ENCODE measurements at places on chromosomes 13 and 19.
A peak's percentile ranks its signal among the peaks of the same experiment; 100 is the strongest.

DNA sequence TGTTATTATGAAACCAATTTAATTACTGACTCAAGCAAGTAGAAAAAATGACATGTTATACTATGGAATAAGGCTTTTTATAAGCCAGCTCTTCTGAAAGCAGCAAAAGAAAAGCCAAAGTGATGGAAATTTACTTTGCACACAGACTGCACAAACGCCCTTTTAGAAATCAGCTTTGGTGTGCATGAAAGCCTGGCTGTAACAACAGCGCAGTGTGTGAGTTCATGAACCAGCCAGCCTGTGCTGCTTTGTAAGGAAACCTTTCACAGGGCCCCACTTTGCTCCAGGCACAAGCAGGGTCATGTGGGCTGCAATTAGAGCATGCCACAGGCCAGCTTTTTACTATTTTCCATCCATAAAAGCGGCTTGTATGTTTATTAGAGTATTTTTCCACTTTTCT is 13.6 kb upstream of the IFT88 start:
- no peak for DNase-seq

DNA sequence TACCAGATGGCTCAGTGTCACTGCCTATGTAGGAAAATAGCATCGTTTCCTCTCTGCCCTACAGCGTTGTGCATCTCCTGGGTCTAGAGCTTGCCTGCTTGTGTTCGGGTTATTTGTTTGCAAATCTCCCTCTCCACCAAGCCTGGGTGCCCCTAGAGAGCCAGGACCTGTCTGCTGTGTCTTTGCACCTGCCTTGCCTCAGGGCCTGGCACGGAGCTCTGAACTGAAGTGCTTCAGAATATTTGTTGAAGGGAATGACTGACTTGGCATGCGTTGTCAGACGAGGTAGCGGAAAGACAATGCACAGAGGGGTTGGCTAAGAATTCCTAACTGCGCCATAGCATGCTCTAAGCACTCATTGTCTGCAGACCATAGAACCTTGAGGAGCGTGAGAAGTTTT is 263.4 kb downstream of the FGF9 start:
- peak; percentile 59 for DNase-seq

- no peak for DNase-seq
Measured at GRCh38 chr19:811506-812048, 10.2 kb downstream of the PLPPR3 start.

GRCh38 chr13:101452519-101453485 is at the start of gene ITGBL1:
Gene ITGBL1, plus strand, starts transcription at chr13:101452675. Its CDS starts 159 bp downstream, at chr13:101452834.
- no peak for DNase-seq

GRCh38 chr19:1235625-1236538 is 1.9 kb downstream of the CBARP start:
- DNase-seq = no peak

DNA sequence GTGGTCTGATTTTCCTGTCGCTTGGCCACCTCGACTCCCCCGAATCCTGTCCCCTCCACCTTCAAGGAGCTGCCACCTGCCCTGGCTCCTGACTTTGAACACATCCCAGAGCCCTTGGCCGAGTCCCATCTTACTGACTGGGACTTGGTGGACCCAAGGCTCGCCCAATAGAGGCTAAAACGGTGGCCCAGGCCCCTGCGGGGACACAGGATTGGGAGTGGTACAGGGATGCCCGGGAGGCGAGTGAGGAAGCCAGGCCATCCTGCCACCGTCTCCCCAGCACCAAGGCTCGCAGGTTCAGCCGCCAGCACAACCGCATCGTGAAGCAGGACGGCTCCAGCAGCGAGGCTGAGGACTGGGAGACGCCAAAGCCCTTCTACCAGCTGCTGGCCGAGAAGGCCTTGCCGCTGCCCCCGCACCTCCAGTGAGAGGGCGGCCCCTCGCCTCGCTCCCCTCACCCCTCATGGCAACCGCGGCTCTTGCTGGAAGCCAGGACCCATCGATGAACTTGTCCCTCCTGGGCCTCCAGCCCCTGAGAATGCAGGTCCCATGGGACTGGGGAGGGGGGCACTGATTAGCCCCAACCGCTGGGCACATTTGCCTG is 5.3 kb downstream of the SIX5 start:
- DNase-seq = no peak

GRCh38 chr13:77544355-77544754 is 8.8 kb downstream of the SCEL start:
- DNase-seq = no peak

DNA sequence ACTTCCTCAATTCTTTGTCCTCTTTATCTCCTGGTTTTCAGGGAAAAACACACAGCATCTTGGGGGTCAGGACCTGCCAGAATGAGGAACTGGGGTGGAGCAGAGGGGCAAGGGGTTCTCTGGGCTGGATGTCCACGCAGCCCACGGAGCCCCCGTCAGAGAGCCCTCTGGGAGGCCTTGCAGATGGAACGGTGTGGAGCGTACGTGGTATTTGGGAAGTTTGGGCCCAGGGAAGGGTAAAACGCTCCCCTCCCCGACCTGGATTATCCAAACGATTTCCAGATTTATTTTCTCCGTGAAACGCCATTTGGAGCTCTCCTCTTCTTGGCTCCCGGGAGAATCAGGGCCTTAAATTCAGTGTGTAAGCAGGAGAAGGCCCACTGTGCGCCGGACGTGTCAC is 51.7 kb upstream of the ZNF536 start:
- no peak for DNase-seq

DNA sequence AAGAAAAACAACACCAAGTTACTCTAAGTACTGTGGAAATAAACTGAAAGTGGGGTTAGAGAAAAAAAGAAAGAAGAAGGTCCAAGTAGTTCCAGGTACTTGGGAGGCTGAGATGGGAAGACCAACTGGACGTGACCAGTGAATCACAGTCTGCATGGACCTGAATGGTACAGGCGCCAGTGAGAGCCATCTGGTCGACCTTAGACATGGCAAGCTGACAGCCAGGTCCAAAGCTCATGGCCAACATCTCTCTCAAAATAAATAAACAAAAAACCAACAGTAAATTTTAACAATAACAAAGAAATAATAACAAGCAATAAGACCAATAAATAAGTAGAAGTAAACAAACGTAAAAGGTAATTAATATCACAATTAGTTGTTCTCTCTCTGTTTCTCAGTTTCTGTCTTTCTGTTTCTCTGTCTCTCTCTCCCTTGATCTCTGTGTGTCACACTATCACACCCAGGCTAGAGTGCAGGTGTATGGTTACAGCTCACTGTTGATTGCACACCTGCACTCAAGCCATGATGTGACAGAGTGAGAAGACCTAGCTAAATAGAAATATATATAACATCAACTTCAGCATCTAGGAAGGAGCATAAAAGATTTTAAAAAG is 31.6 kb upstream of the ZNF724 start:
- no peak for DNase-seq

DNA sequence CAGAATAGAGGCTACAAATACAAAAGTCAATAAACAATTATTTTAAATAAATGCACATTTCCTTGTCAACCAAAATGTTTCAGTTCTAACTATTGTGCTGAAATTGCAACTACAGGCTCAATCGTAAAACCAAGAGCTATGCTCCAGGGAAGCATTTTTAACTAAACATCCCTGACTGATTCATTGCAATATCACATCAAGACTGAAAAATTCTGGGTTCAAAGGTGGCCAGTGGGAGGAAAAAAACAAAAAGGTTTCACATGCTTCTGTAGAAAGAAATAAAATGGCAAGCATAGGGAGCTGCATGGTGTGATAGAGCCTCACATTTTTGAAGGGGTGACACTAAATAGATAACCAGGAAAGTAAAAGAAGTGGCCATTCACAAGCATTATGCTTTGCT is 862.8 kb downstream of the PCDH9 start:
- DNase-seq = no peak

- peak; percentile 33 for DNase-seq
Measured at GRCh38 chr19:47124937-47125668, 5.5 kb upstream of the SAE1 start.

GRCh38 chr19:18000480-18000914 is 7.5 kb upstream of the ARRDC2 start:
- DNase-seq = no peak

- no peak for DNase-seq
Measured at GRCh38 chr13:73492811-73493210, 434.0 kb downstream of the KLF5 start.

DNA sequence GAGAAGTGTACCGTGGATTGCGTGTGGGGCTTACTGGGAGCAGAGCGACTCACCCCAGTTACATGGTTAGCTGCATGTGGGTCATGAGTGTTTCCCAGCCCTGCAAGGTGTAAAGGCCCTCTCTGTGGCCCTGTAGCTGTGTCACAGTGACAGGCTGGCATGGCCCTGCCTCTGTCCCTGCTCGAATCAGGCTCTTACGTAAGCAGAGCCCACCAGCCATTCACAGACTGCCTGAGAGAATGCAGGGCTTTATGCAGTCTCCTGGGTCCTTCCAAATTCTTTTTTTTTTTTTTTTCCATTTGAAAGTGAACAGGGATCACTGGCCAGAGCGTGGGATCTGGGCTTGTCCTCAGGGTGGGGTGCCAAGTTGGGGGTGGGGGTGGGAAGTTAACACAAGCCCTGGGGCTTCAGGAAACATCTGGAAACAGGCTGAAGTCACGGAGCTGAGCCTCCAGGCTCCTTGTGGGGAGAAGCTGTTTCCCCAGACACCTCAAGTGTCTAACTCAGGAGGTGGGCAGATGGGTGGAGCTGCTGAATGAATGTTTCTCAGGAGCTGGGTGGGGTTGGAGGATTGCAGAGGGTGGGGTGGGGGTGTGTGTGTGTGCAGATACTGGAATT is 13.4 kb downstream of the TECR start:
- no peak for DNase-seq

GRCh38 chr13:103935117-103935516 is 868.9 kb upstream of the SLC10A2 start:
- no peak for DNase-seq

GRCh38 chr19:16714702-16715287 is 4.9 kb upstream of the NWD1 start:
- DNase-seq = no peak

GRCh38 chr13:45879666-45880065 is 28.1 kb upstream of the SIAH3 start:
- DNase-seq = no peak

- no peak for DNase-seq
Measured at GRCh38 chr13:77031656-77032243, 4.8 kb upstream of the FBXL3 start.

DNA sequence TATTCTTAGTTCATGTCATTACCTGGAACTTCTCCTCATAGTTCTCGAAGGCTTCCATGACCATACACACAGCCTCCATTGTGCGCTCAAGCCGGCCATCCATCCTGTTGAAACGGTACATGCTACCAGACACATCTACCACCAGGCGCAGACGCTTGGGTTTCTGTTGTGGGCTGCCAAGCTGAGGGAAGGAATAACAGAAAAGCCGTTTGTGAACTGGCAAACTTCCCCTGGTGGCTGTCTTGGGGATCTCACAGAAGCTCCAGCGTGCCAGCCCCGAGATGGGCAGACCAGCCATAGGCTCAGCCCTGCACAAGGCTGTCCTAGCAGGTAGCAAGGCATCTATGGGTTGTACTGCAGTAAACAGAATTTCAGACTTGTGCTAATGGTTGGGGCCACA is 130.1 kb downstream of the RGCC start:
- DNase-seq = no peak
